ENCODE measurements at places on chromosomes 1 and 21. TPM values are rescaled to one million over a fixed set of nuclear protein-coding genes. Genes with fewer than 3 reads are reported as not detected.

C1orf105 gene
- 24.4 TPM for total RNA-seq

GJA8 gene
- not detected for total RNA-seq

OR2L3 gene
- 0.10 TPM for total RNA-seq

DNA sequence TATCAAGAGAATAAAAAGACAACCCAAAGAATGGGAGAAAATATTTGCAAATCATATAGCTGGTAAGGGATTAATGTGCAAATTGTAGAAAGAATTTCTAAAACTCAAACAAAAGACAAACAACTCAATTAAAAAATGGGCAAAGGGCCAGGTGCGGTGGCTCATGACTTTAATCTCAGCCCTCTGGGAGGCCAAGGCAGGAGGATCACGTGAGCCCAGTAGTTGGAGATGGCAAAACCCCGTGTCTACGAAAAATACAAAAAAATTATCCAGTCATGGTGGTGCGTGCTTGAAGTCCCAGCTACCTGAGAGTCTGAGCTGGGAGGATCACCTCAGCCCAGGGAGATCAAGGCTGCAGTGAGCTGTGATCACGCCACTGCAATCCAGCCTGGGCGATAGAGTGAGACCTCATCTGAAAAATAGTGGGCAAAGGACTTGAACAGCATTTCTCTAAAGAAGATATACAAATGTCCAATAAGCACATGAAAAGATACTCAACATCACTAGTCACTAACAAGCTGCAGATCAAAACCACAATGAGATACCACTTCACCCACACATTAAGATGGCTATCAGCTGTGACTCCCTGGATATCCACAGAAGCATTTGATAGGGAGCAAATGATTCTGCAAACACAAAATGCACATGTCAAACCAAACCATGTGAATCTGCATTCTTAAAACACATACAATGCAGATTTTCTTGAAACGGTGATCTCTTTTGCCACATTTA is 20.9 kb downstream of the SLC30A1 start:
- DNase-seq = no peak

- DNase-seq = no peak
Measured at GRCh38 chr1:27364696-27365371, 1.9 kb downstream of the MAP3K6 start.

GRCh38 chr1:148289647-148290046 is 137.6 kb upstream of the NBPF11 start:
- DNase-seq = no peak
